Upper lobe of left lung (tissue), 6 donors: ENCODE measurements at places on chromosomes 2 and 18. TPM values are rescaled to one million over a fixed set of nuclear protein-coding genes. Genes with fewer than 3 reads are reported as not detected.

- no peak overlapping the region for H3K4me3 ChIP-seq
- DNase-seq, result no peak
- no peaks in the 10 kb centered on the region for H3K4me1 ChIP-seq
- H3K27me3 ChIP-seq, result no peaks in the 10 kb centered on the region
- H3K27ac ChIP-seq, result no peak overlapping the region
- H3K36me3 ChIP-seq, result no peaks in the 10 kb centered on the region
These were observed 51.2 kb upstream of the NOSTRIN start for GRCh38 chr2:168751104-168751740.

DNA sequence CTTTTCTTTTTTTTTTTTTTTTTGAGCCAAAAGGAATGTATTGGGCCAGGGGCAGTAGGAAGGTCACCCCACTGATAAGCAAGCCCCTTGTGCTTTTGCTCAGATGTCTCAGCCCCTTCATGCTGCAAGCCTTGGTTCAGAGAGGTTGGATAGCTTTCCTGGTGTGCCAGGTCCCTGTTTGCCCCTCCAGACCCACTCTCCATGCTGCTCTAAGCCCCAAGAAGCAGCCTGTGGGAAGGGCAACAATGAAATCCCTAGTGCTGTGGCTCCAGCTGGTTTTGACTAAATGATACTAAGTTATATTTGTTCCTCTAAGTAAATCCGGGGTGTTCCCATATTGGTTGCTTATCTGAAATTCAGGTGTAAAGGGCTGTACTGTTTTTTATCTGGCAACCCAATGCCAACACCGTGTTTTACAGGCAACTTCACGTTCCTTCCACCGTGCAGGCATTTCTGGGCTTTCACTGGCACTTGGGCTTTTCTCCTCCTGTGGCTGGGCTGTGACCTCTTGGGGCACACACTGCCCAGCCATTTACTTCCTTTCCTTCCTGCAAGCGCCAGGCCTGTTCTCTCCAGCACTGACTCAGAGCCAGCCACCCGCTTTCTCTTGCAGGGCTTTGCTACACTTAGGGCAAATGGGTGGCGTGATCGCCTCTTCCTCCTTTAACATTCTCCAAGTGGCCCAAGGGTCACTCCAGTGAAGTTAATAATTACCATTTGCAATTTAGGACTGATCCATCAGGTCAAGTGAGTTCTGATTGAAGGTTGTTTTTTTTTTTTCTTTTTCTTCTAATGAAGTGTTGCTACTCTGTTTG is 21.6 kb downstream of the MERTK start:
- peaks cover 7% of the 10 kb centered on the region for H3K4me1 ChIP-seq
- H3K27me3 ChIP-seq, result no peaks in the 10 kb centered on the region

DNA sequence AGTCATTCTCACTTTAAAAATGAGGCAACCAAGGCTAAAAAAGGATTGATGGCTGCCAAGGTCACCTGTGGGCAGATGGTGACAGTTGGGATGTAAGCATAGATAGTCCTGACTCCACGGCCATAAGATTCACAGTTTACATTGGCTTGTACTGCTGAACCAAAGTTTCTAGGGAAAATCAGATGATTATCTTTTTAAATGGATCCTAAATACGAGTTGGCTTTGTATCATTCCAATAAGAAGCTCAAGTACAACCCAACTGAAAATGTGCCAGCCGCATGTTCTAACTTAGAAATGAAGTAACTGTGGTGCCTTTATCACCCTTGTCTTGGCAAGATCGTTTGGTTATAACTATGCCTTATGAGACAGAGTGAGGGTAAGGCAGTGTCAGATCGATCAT is 27.6 kb downstream of the HK2 start:
- H3K4me3 ChIP-seq, result no peak overlapping the region
- H3K4me1 ChIP-seq, result peaks cover 9% of the 10 kb centered on the region
- no peaks in the 10 kb centered on the region for H3K36me3 ChIP-seq
- H3K27me3 ChIP-seq, result no peaks in the 10 kb centered on the region
- H3K27ac ChIP-seq, result peak overlapping the region; percentile 30

- H3K4me3 ChIP-seq, result no peak overlapping the region
- no peak for DNase-seq
- no peak overlapping the region for H3K27ac ChIP-seq
- no peaks in the 10 kb centered on the region for H3K36me3 ChIP-seq
- no peaks in the 10 kb centered on the region for H3K27me3 ChIP-seq
These were observed 68.1 kb downstream of the CCDC178 start for GRCh38 chr18:33372442-33372841.

DNA sequence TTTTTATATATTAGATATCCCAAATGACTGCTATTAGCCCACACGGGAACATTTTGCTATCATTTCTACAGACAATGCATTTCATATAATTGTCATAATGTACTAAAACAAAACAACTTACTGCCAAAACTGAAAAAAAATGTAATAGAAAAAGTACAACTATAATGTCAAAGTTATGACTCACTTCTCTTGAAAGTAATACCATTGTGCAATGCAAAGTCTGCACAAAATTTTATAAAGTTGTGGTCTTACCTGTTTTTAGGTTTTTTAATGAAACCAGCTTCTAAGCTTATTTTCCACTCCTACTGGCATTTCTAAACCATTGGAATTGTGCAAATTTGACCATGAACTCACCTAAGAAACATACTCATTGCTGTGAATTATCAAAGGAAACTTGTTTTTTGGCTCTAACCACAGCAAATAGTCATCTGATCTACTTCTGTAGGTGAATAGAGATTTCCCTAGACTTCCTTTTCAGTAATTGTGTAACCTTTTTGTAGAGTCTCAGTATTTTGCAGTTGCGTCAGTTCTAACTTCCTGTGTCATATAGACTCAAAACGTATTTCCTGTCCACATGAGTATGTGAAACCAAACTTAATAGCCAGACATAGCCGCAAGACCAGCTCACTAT is 31.9 kb upstream of the TFPI start:
- no peak overlapping the region for H3K4me3 ChIP-seq
- no peak overlapping the region for H3K27ac ChIP-seq
- no peaks in the 10 kb centered on the region for H3K27me3 ChIP-seq
- H3K36me3 ChIP-seq, result no peaks in the 10 kb centered on the region
- DNase-seq, result no peak

GRCh38 chr2:118558846-118559245 is 288.6 kb downstream of the EN1 start:
- H3K27ac ChIP-seq, result no peak overlapping the region
- no peak overlapping the region for H3K4me3 ChIP-seq
- no peaks in the 10 kb centered on the region for H3K36me3 ChIP-seq
- no peak for DNase-seq
- no peaks in the 10 kb centered on the region for H3K27me3 ChIP-seq

DNA sequence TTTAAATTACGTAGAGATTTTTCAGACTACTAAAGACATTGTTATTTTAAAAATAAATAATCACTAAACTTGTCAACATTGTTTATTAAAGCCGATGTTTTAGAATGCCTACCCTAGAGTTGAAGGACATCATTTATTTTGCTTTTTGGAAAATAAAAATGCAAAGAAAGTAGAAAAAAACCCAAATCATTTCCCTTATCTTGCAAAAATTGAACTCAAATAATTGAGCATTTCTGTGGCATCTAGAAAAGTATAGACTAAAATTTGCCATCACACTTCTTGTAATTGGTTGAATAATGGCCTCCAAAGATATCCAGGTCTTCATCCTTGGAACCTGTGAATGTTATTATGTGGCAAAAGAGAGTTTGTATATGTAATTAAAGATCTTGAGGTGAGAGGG is 9.7 kb upstream of the NEDD4L start:
- H3K4me3 ChIP-seq, result no peak overlapping the region
- DNase-seq, result no peak
- no peaks in the 10 kb centered on the region for H3K36me3 ChIP-seq
- H3K27me3 ChIP-seq, result no peaks in the 10 kb centered on the region
- H3K27ac ChIP-seq, result no peak overlapping the region

DNA sequence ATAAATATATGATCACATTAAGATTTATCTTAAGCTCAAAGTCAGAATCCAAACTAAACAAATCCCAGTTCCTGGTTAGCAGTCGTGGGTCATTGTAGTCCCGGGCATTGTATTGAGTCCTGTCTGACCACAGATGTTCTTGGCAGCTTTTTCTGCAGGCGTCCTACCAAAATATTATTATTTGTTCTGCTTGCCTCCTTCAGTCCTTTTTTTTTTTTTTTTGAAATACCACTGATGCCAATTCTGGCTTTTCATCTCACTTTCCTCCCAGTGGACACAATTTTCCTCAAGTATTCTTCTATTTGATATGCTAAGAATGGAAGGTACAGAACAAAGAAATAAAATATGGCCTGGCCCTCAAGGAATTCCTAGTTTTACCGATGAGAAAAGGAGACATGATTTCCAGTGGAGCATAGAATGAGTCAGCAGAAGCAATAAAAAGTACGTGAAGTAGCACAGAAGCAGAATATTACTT is 151.6 kb downstream of the CSRNP3 start:
- DNase-seq, result no peak
- H3K27ac ChIP-seq, result no peak overlapping the region
- H3K4me1 ChIP-seq, result no peaks in the 10 kb centered on the region
- H3K4me3 ChIP-seq, result no peak overlapping the region

DNA sequence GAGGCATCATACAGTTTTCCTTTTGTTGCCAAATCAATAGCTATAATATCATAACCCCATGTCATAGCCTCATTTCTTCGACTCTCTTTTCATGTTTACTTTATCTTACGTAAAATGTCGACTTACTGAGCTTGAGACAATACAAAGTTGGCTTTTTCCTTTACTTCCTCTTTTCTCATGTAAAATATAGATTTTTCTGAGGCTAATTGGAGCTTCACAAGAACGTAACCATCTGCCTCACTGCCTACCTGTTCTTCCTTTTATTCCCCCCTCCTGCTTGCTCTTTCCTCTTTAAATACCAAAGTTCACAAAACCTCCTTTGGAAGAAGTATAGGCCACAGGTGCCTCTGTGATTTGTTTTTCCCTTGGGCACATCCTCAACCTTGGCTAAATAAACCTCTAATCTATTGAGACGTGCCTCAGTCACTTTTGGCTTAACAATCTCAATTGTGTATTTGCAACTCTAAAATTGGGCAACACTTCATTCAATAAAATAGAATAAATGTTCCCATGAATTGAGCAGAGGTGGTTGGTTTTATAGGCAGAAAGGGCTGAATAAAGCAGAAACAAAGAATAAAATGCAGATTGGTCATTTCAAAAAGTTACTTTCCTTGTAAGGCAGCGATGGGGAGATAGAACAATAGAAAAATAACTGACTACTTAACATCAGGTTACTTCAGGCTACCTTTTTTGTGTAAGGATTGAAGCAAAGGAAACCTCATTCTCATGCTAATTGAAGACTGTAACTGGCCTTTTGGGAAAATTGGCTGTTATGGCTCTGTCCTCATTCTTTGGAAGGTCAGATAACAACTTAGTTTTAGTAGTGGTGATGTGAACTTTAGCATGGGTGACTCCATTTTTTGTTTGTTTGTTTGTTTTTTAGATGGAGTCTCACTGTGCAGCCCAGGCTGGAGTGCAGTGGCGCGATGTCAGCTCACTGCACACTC is 21.3 kb downstream of the COMMD1 start:
- H3K36me3 ChIP-seq, result no peaks in the 10 kb centered on the region
- H3K27me3 ChIP-seq, result no peaks in the 10 kb centered on the region
- H3K4me1 ChIP-seq, result no peaks in the 10 kb centered on the region
- no peak overlapping the region for H3K27ac ChIP-seq
- H3K4me3 ChIP-seq, result no peak overlapping the region
- DNase-seq, result no peak

DNA sequence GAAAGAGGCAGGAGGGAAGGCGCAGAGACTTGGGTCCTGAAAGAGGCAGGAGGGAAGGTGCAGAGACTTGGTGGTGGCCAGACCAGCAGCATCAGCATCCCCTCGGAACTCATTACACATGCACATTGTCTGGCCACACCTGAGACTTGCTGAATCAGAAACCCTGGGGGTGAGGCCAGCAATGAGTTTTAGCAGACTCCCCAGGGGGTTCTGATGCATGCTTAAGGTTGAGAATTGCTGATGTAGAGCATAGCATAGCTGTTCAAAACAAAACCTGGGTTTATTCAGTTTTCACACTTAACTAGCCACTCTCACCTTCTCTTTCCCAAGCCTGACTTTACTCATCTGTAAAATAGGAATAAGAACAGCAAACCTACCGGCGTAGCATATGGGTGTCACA is 122.9 kb downstream of the MRO start:
- no peaks in the 10 kb centered on the region for H3K27me3 ChIP-seq
- H3K4me3 ChIP-seq, result no peak overlapping the region
- no peaks in the 10 kb centered on the region for H3K4me1 ChIP-seq
- no peak for DNase-seq
- no peak overlapping the region for H3K27ac ChIP-seq

DNA sequence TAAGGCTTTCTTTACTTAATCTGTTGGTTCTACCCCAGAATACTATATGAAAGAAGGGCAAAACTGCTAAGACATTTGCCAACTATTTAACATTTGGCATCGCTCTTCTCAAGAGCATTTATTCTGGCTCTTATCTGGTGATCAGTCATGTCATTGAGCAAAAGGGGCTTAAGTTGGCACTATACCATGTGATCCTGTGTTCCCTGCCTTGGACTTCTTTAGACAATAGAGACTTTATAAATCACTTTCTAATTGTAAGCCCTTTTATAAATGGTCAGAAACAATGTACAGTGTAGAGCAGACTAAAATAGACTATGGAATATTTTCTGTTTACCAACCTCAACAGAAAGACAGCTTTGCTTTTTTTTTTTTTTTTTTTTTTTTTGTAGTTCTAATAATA is 52.1 kb downstream of the GTF3C3 start:
- H3K27me3 ChIP-seq, result no peaks in the 10 kb centered on the region
- no peak overlapping the region for H3K4me3 ChIP-seq
- no peaks in the 10 kb centered on the region for H3K36me3 ChIP-seq
- no peak overlapping the region for H3K27ac ChIP-seq
- DNase-seq, result no peak

DNA sequence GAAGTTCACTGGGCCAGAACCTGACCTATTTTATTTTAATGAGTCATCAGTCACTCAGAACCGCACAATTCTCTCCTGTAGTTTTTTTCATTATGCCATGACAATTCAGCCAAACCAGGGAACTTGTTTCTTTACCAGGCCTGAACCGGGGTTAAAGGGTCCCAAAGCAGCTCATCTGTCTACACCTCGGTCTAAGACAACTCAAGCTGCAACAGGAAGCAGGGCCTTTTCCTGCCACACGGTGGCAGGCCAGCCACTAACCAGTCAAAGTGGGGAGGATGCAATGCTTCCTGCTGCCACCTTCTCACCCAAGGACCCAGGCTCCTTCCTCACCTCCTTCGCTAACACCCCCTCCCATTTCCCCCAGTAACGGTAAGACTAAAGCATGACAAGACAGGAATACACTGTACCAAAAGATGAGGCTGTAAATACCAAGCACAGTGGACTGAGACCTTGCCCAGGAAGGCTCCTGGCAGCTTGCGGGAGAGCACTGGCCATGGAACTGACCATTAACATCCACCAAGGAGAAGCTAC is 56.7 kb upstream of the ACKR3 start:
- no peaks in the 10 kb centered on the region for H3K36me3 ChIP-seq
- no peaks in the 10 kb centered on the region for H3K4me1 ChIP-seq
- H3K4me3 ChIP-seq, result no peak overlapping the region
- no peaks in the 10 kb centered on the region for H3K27me3 ChIP-seq

GRCh38 chr18:73615506-73615905 is 532.1 kb downstream of the FBXO15 start:
- H3K4me1 ChIP-seq, result no peaks in the 10 kb centered on the region
- no peaks in the 10 kb centered on the region for H3K27me3 ChIP-seq
- no peak overlapping the region for H3K4me3 ChIP-seq
- no peaks in the 10 kb centered on the region for H3K36me3 ChIP-seq
- no peak overlapping the region for H3K27ac ChIP-seq
- no peak for DNase-seq

EVA1A gene
- 72.1 TPM for total RNA-seq

C2orf80 gene
- not detected for total RNA-seq

TMEM185B gene
- total RNA-seq, result 28.0 TPM

HAAO gene
- 1.8 TPM for total RNA-seq

RAB6C gene
- total RNA-seq, result not detected

CHRNG gene
- total RNA-seq, result not detected

CFAP53 gene
- 1.8 TPM for total RNA-seq

PLGLB1 gene
- total RNA-seq, result 0.52 TPM

ACTG2 gene
- 27.0 TPM for total RNA-seq
